ENCODE measurements at places on chromosomes 1 and 21. TPM values are rescaled to one million over a fixed set of nuclear protein-coding genes. Genes with fewer than 3 reads are reported as not detected.

The PCP4L1 gene
- 0.10 TPM for total RNA-seq

The KCNK1 gene
- 18.1 TPM for total RNA-seq

The CCDC30 gene
- 0.92 TPM for total RNA-seq

The REN gene
- total RNA-seq: not detected

The C1QA gene
- not detected for total RNA-seq

The CELA3A gene
- total RNA-seq: not detected

The C1orf216 gene
- total RNA-seq: 13.8 TPM
